ENCODE measurements at places on chromosomes 5 and 9.

GRCh38 chr5:139849942-139850341 lies 54.3 kb downstream of the PSD2 start:
- no peak for DNase-seq

DNA sequence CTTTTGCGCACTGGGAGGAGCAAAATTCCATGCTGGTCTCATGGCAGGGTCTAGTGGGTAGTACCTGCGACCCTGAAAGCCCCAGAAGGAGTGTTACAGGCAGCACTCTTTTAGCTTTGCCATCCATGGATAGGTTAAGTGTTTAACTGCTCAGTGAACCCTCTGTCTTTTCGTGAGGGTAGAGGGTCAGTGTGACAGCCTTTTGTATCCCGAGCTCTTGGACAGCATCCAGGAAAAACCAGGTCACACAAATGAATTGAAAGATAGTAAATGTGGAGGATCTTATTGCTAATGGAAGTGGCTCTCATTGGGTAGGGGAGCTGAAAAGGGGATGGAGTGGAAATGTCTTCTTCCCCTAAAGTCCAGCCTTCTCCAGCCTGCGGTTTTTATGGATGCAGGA lies 57.8 kb upstream of the CCDC112 start:
- no peak for DNase-seq

DNA sequence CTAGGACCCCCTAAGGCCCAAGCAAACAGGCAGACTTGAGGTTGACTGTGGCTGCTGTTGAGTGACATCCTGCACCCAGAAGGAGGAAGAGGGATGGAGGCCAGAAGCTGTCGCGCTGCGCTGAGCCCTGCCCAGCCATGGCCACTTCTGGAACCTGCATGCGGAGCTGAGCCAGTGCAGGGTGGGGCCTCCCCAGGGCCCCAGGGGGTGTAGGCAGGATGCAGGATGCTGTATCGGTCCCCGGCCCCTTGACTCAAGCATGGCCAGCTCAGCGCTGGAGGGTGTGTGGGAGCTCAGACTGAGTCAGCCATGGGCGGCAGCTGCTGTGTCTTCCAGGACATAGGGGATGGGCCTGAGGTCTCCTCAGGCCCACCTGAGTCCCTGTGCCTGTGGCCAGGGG lies 26.9 kb downstream of the GLT6D1 start:
- no peak for DNase-seq

- no peak for DNase-seq
These were observed 1181.2 kb upstream of the CDH9 start for GRCh38 chr5:28219539-28219938.

DNA sequence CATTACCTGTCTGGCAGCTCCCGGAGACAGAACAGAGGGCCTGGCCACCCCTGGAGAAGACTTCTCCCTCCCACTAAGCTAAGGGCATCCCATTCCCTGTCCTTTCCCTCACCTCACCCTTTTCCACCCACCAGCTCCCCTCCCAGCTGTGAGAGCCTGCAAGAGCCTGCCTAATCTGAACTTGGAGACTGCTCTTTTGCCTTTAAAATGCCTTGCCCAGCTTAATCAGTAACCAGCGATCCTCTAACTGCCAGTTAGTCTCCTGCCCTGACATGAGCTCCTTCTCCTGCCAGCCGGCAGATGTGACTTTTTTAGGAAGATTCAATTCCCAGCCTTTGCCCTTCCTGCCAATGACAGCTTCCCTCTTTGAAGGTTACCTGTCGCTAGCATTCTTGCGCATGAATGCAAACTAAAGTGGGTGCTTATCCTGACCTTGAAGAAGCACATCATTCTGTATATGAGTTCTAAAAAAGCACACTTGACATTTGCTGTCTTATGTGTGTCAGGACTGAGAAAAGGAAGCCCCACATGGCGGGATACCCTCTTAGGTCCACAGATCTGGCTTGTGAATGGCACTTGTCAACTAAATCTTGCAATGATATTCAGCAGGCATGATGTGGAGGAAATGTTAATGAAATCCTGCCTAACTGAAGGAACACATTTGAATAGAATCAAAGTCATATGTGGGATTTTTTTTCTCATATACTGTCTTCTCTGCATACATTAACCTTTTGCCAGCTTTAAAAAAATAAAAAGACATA lies 411.2 kb upstream of the SLC30A5 start:
- no peak for DNase-seq

All from PC-9 (cell line).